ENCODE measurements at places on chromosomes 1 and 21. TPM values are rescaled to one million over a fixed set of nuclear protein-coding genes. Genes with fewer than 3 reads are reported as not detected.

C4BPB gene
- not detected for total RNA-seq

CTSE gene
- not detected for total RNA-seq

ZFP69B gene
- 4.2 TPM for total RNA-seq

F5 gene
- total RNA-seq = not detected

TBCE gene
- total RNA-seq = 24.4 TPM

KIF26B gene
- total RNA-seq = 7.8 TPM

EPRS1 gene
- total RNA-seq = 151 TPM

CCDC30 gene
- 0.65 TPM for total RNA-seq

PDC gene
- total RNA-seq = 0.63 TPM

CNTN2 gene
- total RNA-seq = not detected

- peak overlapping the region; percentile 91 for H3K4me3 ChIP-seq
- DNase-seq = peak; percentile 84
- peak overlapping the region; percentile 84 for H3K27ac ChIP-seq
These were observed 17.9 kb downstream of the MTX1 start for GRCh38 chr1:155226188-155226909.

DNA sequence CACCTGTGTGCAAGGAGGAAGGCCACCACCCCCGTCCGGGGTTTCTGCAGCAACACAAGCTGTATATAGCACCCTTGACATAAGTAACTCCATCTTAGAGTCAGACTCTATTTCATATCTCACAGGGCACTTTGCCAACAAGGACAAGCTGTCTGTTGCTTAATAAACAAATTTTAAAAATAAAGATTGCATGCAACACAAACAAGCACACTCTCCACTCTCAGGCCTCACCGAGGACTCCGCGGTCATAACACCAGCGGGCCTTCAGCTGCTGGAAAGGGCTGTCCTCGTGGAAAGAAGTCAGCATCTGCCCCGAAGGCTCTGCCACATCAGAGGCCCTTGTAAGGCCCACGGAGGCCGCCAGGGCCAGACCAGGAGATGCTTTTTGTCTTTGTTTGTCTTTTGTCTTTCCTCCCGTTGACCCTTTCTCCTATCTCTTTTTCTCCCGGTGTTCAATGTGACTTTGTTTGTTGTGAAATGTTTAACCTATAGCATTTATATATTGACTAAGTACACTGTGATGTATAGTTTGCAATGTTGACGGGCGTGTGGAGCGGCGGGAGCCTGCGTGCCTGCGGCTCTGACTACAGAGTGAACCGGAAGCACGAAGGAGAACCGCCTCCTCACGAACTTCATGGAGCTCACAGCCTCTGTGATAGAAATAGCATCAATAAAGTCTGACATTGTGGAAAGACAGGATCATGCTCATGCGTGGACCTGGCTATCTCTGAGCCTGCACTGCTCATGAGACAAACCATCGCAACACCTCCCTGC lies 24.1 kb downstream of the MEGF6 start:
- DNase-seq = no peak
- no peak overlapping the region for H3K27ac ChIP-seq
- H3K4me3 ChIP-seq = no peak overlapping the region
- no peaks in the 10 kb centered on the region for H3K4me1 ChIP-seq

DNA sequence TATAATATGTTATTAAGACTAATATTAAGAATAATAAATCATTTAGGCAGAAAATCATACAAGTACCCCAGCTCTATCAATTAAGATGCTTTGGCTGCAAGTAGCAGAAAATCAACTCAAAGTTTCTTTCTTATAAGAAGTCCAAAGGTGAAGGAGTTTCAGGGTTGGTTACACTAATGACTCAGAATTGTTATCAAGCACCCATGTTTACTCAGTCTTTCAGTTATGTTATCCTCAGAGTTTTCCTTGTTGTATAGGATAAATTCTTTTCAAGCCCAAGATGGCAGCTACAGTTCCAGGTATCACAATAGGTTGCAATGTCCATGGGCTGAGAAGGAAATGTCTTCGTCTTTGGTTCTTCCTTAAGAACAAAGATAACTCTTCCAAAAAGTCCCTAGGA lies 163.6 kb downstream of the TNFSF18 start:
- no peaks in the 10 kb centered on the region for H3K27me3 ChIP-seq
- DNase-seq = no peak
- no peaks in the 10 kb centered on the region for H3K36me3 ChIP-seq
- H3K4me1 ChIP-seq = peaks cover 44% of the 10 kb centered on the region
- H3K4me3 ChIP-seq = no peak overlapping the region
- no peak overlapping the region for H3K27ac ChIP-seq

DNA sequence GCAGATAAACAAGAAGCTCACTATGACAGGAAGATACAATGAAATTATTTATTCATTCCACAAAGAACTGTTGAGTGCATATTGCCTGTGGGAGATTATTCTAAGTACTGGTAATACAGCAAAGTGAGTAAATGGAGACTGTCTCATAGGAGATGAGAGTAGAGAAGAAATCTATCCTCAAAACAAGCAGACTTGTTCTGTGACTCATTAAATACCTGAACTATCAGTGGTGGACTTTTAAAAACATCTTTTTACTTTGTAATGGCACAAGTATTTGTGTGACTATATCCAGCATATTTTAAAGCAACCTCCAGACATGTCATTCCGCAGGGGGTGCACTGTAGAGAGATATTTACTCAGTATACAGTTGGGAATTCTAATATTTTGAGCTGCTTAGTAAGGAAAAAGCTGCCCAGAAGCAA lies 259.2 kb downstream of the FMN2 start:
- H3K36me3 ChIP-seq = peaks cover 31% of the 10 kb centered on the region
- peaks cover 50% of the 10 kb centered on the region for H3K4me1 ChIP-seq
- H3K27me3 ChIP-seq = no peaks in the 10 kb centered on the region
- H3K4me3 ChIP-seq = no peak overlapping the region
- peak overlapping the region; percentile 84 for H3K27ac ChIP-seq
- DNase-seq = peak; percentile 91

GRCh38 chr1:27600498-27601175 lies 3.3 kb downstream of the AHDC1 start:
- no peaks in the 10 kb centered on the region for H3K36me3 ChIP-seq
- H3K27ac ChIP-seq = peak overlapping the region; percentile 43
- peak overlapping the region; percentile 84 for H3K4me3 ChIP-seq
- H3K4me1 ChIP-seq = peaks cover 45% of the 10 kb centered on the region

- no peak overlapping the region for H3K27ac ChIP-seq
- no peaks in the 10 kb centered on the region for H3K36me3 ChIP-seq
- DNase-seq = no peak
- H3K4me3 ChIP-seq = no peak overlapping the region
These were observed 26.8 kb downstream of the CBR1 start for GRCh38 chr21:36096398-36097290.

DNA sequence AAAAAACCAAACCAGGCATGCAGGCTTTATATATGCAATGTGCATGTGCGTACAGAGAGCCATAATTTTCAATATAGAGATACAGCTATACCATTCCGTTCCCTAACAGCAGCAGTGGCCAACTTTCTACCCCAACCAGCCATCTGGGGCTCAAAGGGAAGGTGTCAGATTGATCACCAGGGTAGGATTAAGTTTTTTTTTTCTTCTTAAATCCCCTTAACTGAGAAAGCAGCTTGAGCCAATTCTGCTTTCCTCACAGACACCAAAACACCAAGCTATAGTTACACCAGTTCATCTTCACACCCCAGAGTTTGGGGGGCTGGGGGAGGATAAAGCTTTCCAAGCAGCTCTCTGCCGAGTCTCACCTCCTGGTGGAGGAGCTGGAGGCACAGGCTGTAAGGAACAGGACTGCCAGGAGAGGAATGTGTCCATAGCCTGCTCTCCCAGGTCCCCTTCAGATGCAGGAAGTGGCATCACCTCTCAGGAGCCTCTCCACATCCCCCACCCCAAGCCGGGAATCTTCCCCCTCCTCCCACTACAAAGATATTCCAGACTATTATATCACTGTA lies 87.9 kb downstream of the SSBP3 start:
- no peaks in the 10 kb centered on the region for H3K36me3 ChIP-seq
- H3K27me3 ChIP-seq = no peaks in the 10 kb centered on the region
- H3K4me3 ChIP-seq = no peak overlapping the region
- peaks cover under 1% of the 10 kb centered on the region for H3K4me1 ChIP-seq
- no peak for DNase-seq

GRCh38 chr1:206507284-206508129 lies at the start of gene RASSF5:
TSS of gene RASSF5 (plus strand) at chr1:206507531. CDS start at chr1:206507603, 72 bp downstream.
- no peaks in the 10 kb centered on the region for H3K27me3 ChIP-seq
- no peaks in the 10 kb centered on the region for H3K36me3 ChIP-seq
- peak within 1 kb of the TSS; percentile 77 for H3K4me3 ChIP-seq
- H3K27ac ChIP-seq = no peak within 1 kb of the TSS
- peak; percentile 77 for DNase-seq

DNA sequence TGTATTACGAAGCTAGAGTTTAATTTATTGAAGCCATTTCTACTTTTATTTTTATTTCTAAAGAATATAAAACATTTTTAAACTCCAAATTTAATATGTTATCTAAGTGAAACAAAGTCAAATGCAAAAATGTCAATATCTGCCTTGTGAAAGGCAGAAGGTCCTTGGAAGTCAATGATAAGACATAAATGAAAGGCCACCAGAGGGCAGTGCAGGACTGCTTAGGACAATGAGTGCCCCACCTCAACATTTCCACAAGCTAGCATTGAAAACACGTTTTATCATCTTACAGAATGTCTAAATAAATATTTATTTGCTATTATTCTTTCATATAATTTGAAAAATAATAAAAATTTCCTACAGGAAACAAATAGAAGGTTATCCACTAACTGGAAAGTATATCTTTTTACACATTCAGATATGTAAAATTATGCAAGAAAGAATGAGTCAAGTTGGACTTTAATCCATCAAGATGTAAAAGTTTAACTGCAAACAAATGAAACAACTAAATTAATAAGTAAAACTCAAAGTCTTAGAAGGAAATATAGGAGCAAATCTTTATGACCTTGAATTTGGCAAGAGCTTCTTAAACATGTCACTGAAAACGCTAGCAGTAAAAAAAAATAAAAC lies 140.1 kb upstream of the FMN2 start:
- peaks cover 17% of the 10 kb centered on the region for H3K27me3 ChIP-seq
- H3K36me3 ChIP-seq = no peaks in the 10 kb centered on the region
- no peaks in the 10 kb centered on the region for H3K4me1 ChIP-seq

DNA sequence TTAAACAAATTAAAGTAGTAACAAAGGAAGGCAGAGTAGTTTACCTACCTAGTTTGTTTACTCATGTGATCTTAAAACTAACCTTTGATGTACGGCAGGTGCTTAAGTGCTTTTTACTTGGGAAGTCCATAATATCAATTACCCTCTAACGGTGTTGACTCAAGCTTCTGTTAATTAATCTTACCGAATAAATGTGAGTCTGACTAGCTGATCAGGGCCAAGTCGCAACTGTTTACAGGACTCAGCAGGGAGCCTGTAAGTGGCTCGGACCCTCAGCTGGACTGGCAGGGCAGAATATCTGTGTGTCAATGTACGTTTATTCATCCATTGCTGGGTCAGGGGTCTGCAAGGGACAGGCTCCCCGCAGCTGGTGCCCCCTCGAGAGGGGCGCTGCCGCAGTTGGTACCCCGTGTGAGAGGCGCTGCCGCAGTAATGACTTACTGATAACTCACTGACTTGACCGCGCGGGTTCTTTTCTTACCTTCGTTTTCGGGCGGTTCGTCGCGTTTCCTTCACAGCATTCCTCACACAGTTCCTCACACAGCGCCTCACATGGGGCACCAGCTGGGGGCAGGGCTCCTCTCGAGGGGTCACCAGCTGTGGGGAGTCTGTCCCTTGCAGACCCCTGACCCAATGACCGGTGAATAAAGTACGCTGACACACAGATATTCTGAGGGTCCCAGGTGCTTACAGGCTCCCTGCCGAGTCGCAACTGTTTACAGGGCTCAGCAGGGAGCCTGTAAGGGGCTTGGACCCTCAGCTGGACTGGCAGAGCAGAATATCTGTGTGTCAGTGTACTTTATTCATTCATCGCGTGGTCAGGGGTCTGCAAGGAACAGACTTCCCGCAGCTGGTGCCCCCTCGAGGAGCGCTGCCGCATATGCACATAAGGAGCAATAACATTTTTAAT lies 3.0 kb downstream of the FMO1 start:
- H3K4me1 ChIP-seq = no peaks in the 10 kb centered on the region
- peaks cover 35% of the 10 kb centered on the region for H3K27me3 ChIP-seq
- H3K36me3 ChIP-seq = no peaks in the 10 kb centered on the region
- DNase-seq = peak; percentile 58
- peak overlapping the region; percentile 67 for H3K4me3 ChIP-seq

- no peak overlapping the region for H3K27ac ChIP-seq
- DNase-seq = peak; percentile 81
- H3K27me3 ChIP-seq = no peaks in the 10 kb centered on the region
- H3K4me1 ChIP-seq = no peaks in the 10 kb centered on the region
These were observed 25.4 kb downstream of the PIGM start for GRCh38 chr1:160006312-160006940.

DNA sequence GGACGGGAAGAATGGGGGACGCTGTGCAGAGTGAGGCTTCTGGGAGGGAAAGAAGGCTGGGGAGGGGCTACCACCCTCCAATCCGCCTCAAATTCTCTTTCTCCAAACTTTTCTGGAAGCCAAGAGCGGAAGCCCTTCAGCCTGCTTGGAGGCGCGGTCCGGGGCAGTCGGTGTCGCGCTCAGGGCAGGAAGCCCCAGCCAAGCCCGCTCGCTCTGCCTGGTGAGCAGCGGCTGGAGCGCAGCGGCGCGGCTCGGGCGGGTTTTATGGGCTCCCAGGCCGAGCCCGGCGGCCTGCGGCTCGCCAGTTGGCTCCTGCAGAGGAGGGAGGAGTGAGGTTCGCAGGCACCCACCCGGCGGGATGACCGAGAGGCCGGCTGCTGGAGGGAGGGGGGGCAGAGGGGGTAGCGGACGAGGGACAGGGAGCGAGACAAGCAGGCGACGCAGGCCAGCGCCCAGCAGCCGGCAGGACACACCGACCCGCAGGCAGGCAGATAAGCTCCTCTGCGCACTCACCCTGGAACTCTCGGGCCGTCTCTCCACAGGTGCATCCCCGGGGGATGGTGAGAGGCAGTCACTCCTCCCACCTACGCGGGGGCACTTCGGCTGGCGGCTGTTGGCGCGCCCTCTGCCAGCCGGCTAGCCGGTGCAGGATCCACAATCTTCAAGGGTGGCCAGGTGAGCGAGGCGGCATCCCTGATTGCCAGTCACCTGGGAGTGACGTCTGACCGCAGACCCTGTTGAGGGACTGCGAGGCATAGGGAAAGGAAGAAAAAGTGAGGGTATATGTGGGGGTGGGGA lies at the start of gene AVPR1B:
Gene AVPR1B, minus strand, starts transcription at position 238 of the 798 bp plus-strand sequence. CDS start 498 bp downstream, outside the sequence.
- DNase-seq = peak; percentile 68
- H3K4me3 ChIP-seq = peak within 1 kb of the TSS; percentile 66
- no peak within 1 kb of the TSS for H3K27ac ChIP-seq
- no peaks in the 10 kb centered on the region for H3K36me3 ChIP-seq
- peaks cover 42% of the 10 kb centered on the region for H3K27me3 ChIP-seq

- H3K27me3 ChIP-seq = peaks cover 3% of the 10 kb centered on the region
- H3K36me3 ChIP-seq = no peaks in the 10 kb centered on the region
- DNase-seq = no peak
- H3K4me3 ChIP-seq = no peak overlapping the region
These were observed 155.9 kb downstream of the ELAVL4 start for GRCh38 chr1:50264590-50264989.

GRCh38 chr1:150970808-150971582 lies 3.6 kb downstream of the CERS2 start:
- peak overlapping the region; percentile 76 for H3K27ac ChIP-seq
- peaks cover 20% of the 10 kb centered on the region for H3K36me3 ChIP-seq
- peaks cover 30% of the 10 kb centered on the region for H3K4me1 ChIP-seq
- H3K4me3 ChIP-seq = peak overlapping the region; percentile 99

- peak; percentile 9 for DNase-seq
- H3K27me3 ChIP-seq = no peaks in the 10 kb centered on the region
- no peak overlapping the region for H3K4me3 ChIP-seq
- no peak overlapping the region for H3K27ac ChIP-seq
- H3K4me1 ChIP-seq = no peaks in the 10 kb centered on the region
These were observed 56.2 kb upstream of the EDEM3 start for GRCh38 chr1:184810735-184811343.

All from GM23248 (cell line).